Smooth muscle cell of trachea (primary cell): ENCODE measurements at places on chromosomes 11 and 22. TPM values are rescaled to one million over a fixed set of nuclear protein-coding genes. Genes with fewer than 3 reads are reported as not detected.

The PICK1 gene
- 9.4 and 9.6 TPM in 2 replicates for total RNA-seq

The DEPDC7 gene
- 4.3 and 7.6 TPM in 2 replicates for total RNA-seq

The EHF gene
- total RNA-seq: 0.15 and 0.33 TPM in 2 replicates

The SMIM38 gene
- total RNA-seq: under 0.01 and 1.7 TPM in 2 replicates

The LMO2 gene
- total RNA-seq: not detected in 2 replicates

The HTR3A gene
- not detected in 2 replicates for total RNA-seq

The ISX gene
- total RNA-seq: not detected in 2 replicates

The NPTXR gene
- total RNA-seq: 0.29 and 2.8 TPM in 2 replicates

The PIK3C2A gene
- total RNA-seq: 46.6 and 52.5 TPM in 2 replicates

The SCT gene
- total RNA-seq: not detected in 2 replicates

The ABTB2 gene
- 4.5 and 9.6 TPM in 2 replicates for total RNA-seq

The TMEM121B gene
- under 0.01 and 0.15 TPM in 2 replicates for total RNA-seq

The CDC45 gene
- 3.0 and 12.2 TPM in 2 replicates for total RNA-seq

The HEPHL1 gene
- not detected in 2 replicates for total RNA-seq

The TEX12 gene
- 0.15 TPM in 1 of 2 replicates, not detected in the other for total RNA-seq

The C11orf86 gene
- total RNA-seq: not detected in 2 replicates

The FAM111B gene
- 0.17 and 8.7 TPM in 2 replicates for total RNA-seq

The TTC9C gene
- total RNA-seq: 33.1 and 36.9 TPM in 2 replicates

The SYT12 gene
- total RNA-seq: 0.33 TPM in 1 of 2 replicates, not detected in the other

The OR52H1 gene
- total RNA-seq: 0.17 and 0.73 TPM in 2 replicates

The P2RY6 gene
- 0.17 TPM in 1 of 2 replicates, not detected in the other for total RNA-seq

The TXNRD2 gene
- total RNA-seq: 16.5 and 28.5 TPM in 2 replicates

The OR8D4 gene
- total RNA-seq: not detected in 2 replicates

The THRSP gene
- 0.15 TPM in 1 of 2 replicates, not detected in the other for total RNA-seq

The RIMBP3B gene
- 0.17 TPM in 1 of 2 replicates, not detected in the other for total RNA-seq

The DSCAML1 gene
- under 0.01 TPM in 1 of 2 replicates, not detected in the other for total RNA-seq

The OR8A1 gene
- total RNA-seq: not detected in 2 replicates

The ACTN3 gene
- 0.17 TPM in 1 of 2 replicates, not detected in the other for total RNA-seq

The PTPN5 gene
- not detected in 2 replicates for total RNA-seq

The HPX gene
- 0.44 and 1.7 TPM in 2 replicates for total RNA-seq

The HEPN1 gene
- total RNA-seq: not detected in 2 replicates

The KRTAP5-1 gene
- total RNA-seq: not detected in 2 replicates

The NXPE2 gene
- total RNA-seq: under 0.01 TPM in 1 of 2 replicates, not detected in the other

The TMEM86A gene
- under 0.01 and 0.83 TPM in 2 replicates for total RNA-seq

The DMC1 gene
- 2.8 and 15.3 TPM in 2 replicates for total RNA-seq

The CLMP gene
- total RNA-seq: 222 and 262 TPM in 2 replicates

The ANO1 gene
- 0.83 TPM in 1 of 2 replicates, not detected in the other for total RNA-seq

The OR52A1 gene
- total RNA-seq: not detected in 2 replicates

The NLRP6 gene
- total RNA-seq: not detected in 2 replicates

The MUC2 gene
- not detected in 2 replicates for total RNA-seq

The PNPLA5 gene
- total RNA-seq: 0.50 TPM in 1 of 2 replicates, not detected in the other

The UPK3A gene
- total RNA-seq: not detected in 2 replicates
